ENCODE measurements at places on chromosomes 6 and 20.

DNA sequence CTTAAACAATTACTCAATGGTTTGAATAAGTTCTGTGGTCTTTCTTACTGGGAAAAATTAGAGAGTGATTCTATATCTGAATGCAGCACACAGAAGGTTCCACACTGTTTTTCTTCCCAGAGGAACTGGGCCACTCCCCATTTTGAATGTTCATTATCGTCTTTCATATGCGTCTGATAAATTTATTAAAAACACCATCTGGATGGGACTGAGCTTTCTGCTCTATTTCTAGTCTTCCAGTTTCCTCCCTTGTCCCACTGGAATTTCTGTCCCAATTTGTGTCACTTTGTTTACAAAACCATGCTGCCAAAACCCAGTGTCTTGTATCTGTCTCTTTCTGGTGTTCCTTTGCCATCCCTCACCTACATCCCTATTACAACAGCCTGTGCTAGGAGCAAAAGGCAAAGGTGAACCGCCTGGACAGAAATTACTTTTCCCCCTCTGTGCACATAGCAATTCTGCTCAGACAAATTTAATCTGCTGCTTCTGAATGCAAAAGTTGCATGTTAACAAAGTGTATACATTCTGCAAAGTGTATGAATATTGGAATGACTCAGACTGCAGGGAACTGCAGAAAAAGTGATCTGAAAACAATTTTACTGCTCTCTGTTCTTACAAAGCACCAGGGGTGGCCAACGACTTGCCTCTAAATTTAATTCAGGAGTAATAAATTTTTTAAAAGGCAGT, 333.6 kb downstream of the BTBD9 start:
- no peak for DNase-seq

DNA sequence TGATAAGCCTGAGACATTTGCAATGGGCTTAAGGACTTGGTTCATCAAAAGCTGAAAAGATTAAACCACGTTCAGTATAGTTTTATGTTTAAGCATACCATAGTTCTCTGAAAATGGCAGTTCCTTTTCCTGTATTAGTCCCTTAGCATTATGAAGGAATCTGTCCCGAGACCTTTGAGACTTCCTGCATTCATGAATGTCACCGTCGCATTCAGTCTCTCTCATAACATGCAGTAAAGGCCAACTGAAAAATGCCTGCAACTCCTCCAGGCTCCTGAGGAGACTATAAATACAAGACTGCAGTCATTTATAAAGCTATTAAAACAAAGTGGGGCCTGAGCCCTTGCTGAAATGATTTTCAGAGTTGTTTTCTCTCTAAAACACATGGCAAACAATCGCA, 129.1 kb downstream of the SYCP2 start:
- DNase-seq = no peak

- no peak for DNase-seq
Measured at GRCh38 chr6:83677791-83678190, 31.1 kb downstream of the SNAP91 start.

DNA sequence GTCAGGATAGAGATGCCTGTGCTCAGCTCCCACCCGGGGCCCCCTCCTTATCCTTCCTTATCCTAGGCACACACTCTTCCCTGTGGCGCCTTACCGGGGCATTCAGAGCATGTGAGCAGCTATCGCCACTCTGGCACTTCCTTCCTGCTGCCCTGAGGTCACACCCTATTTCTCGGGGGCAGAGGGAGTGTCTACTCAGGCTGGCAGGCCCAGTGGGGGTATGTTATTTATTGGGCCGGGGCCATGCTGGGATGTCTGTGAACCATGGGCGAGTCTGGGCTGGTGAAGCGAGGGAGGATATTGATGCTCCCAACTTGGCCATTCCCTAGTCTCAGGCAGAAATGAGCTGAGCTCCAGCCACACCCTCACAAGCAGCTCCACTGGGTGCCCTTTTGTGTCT, 3.9 kb upstream of the LY6G6D start:
- DNase-seq = no peak

DNA sequence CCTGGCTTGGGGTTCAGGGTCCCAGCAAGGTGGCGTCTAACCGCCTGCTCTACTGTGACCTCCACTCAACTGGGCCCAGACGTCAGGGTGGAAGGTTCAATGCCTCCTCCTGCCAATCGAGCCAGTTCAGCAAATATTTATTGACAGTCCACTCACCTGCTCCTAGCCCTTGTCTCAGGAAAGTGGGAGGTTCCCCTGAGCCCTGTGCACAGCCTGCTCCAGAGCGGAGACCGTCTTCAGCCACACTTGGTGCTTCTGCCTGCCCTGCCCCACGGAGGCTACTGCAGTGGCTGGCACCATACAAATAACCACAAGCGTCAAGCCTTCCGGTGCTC, 6.1 kb downstream of the CCDC167 start:
- no peak for DNase-seq

GRCh38 chr6:157770946-157771345, 52.1 kb upstream of the SNX9 start:
- DNase-seq = no peak

DNA sequence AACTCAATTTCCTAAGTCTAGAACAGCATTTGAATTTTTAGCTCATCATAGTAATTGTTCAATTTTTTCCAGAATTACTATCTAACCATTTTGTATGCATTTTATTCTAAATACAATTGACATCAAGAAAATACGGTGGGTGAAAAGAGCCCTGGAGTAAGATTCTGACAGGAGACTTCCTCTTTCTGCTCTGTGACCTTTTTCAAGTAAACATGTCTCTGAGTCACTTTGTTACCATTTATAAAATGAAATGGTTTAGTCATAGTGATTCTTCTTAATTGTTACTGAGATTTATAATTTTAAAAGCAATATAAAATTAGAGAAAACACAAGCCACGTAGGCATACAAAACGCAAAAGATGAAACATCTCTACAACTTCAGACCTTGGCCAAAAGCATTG, 80.2 kb downstream of the PLCB1 start:
- no peak for DNase-seq

DNA sequence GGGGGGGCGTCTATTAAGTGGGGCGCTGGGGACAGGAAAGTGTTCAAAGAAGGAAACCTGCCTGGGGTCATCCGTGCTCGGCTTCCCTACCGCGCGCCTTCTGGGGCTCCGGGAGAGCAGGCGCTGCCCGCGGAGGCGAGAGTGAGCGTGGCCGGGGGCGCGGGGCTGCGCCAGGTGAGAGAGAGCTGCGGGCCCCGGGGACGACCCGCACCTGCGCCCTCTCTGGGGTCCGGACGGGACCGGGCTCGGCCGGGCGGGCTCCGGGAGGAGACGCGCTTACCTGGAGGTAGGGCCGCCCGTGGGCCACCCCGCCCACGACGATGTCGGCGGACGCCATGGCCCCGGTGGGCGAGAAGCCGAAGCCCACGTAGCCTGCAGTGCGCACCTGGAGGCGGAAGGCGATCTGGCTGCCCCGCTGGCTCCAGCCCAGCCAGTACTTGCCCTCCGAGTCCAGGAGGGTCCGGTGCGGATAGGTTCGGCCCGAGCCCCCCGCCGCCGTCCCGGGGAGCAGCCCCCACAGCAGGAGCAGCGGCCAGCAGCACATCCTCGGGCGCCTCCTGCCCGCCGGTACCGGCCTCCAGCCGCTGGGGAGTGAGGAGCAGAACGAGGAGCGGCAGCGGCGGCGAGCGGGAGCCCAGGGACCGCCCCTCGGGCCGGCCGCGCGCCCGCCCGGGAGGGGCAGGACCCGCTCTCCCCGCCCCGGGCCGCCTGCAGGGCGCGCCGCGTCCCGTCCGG, at the start of gene MOXD1:
Gene MOXD1, minus strand, starts transcription at position 593 of the 735 bp plus-strand sequence. Its CDS starts 49 bp downstream, at position 544.
- no peak for DNase-seq

GRCh38 chr20:25239387-25240370, 8.2 kb upstream of the PYGB start:
- DNase-seq = no peak

DNA sequence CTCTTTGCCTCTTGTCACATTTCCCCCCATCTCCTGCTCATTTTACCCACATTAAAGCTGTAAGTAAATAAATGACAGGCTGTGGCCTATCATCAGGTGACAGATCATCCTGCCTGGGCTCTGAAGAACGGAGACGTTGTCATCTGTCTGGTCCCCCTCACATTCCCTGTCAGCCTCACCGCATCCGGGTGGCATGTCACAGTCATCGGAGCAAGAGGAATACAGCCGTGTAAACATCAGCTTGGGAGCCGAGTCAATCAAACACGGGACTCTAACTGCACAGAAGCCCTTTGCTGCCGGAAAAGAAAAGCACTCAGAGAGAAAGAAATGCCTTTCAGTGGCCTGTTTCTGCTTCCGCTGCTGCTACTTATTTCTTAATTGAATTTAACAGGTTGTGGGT, 371.9 kb upstream of the ID4 start:
- DNase-seq = no peak

DNA sequence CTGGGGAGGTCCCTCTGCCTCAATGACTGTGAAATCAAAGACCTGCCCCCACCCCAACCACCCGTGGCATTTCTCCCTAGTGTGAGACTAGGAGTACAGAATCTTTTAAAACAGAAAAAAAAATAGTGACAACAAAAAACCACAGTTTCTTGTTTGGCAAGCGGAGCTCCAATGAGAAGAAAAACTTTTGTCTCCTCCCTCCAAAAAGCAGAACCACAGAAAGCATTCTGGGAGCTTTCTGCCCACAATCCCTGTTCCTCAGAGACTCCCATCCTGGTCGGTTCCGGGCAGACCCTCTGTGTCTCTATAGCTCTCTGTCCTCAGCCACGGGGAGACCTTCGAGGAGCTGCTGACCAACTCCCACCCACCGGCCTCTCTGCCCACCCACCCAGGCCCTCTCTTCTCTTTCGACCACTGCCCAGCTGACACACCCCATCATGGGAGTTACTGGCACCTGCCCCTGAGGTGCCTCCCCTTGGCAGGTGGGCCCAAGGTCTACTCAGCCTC, 4.9 kb downstream of the PREX1 start:
- no peak for DNase-seq

DNA sequence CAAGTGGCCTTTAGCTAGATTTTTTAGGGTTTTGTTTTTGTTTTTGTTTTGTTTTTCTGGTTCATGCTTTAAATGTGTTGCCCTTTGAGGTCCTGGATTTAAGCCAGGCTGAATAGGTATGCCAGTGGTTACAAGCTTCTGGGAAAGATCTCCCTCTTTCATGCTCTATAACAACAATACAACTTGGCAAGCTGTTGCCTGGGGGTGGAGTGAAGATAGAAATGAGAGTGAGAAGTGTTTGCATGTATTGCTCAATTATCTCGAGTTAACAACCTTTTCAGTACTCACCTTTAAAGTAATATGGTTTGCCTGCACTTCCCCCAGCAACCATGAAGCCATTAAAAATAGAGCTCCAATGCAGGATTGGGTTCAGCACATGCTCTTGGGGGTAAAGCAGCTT, 19.2 kb upstream of the HAO1 start:
- DNase-seq = no peak

GRCh38 chr6:133835901-133836300, 53.0 kb upstream of the TCF21 start:
- no peak for DNase-seq

GRCh38 chr6:152701081-152701862, 3.6 kb downstream of the MYCT1 start:
- DNase-seq = no peak

GRCh38 chr6:66628917-66629316, 921.9 kb upstream of the EYS start:
- no peak for DNase-seq

DNA sequence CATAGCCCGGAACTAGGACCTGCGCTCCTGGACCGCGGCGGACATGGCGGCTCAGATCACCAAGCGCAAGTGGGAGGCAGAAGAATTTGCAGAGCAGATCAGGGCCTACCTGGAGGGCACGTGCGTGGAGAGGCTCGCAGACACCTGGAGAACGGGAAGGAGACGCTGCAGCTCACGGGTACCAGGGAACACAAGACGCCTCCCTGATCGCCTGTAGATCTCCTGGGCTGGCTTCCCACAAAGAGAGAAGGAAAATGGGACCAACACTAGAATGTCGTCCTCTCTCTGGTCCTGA, 15.1 kb upstream of the HLA-A start:
- DNase-seq = no peak

- no peak for DNase-seq
Measured at GRCh38 chr20:25378884-25379733, 11.5 kb downstream of the ABHD12 start.

- DNase-seq = no peak
Measured at GRCh38 chr6:44003345-44004061, 123.7 kb downstream of the MRPL14 start.

GRCh38 chr6:74356391-74356790, 660.4 kb downstream of the CD109 start:
- DNase-seq = no peak

- no peak for DNase-seq
Measured at GRCh38 chr6:56915832-56916231, 39.1 kb upstream of the BEND6 start.

GRCh38 chr20:9180481-9181257, 111.8 kb downstream of the PLCB4 start:
- no peak for DNase-seq

DNA sequence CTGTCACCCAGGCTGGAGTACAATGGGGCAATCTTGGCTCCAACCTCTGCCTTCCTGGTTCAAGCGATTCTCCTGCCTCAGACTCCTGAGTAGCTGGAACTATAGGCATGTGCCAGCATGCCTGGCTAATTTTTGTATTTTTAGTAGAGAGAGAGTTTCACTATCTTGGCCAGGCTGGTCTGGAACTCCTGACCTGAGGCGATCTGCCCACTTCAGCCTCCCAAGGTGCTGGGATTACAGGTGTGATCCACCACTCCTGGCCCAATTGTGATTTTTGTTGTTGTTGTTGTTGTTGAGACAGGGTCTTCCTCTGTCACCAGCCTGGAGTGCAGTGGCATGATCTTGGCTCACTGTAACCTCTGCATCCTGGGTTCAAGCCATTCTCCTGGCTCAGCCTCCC, 69.3 kb downstream of the CBFA2T2 start:
- no peak for DNase-seq

DNA sequence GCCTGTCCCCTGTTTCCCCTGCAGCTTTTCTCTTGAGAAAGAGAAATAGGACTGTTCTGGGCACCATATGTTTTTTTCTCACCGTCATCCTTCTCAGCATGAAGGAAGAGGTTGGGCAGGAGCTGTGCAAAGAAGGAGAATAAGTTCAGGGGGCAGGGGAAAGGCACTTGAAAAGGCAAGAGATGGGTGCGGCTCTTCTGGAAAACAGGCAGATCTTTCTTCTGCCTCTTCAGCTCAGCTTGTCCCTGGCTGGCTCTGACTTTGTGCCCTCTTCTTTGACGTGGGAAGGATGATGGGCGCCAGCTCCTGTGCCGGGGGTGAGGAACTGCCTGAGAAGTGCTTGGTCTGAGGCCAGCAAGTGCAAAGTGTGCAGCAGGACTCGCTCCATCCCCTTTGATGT, 206.5 kb downstream of the DOK5 start:
- no peak for DNase-seq

- no peak for DNase-seq
Measured at GRCh38 chr6:130683761-130684517, 143.3 kb upstream of the SMLR1 start.

- no peak for DNase-seq
Measured at GRCh38 chr6:169454204-169454871, 200.7 kb upstream of the THBS2 start.

- DNase-seq = no peak
Measured at GRCh38 chr6:132257561-132257960, 143.7 kb downstream of the MOXD1 start.

GRCh38 chr6:18545726-18546125, 158.6 kb downstream of the RNF144B start:
- DNase-seq = no peak
